GM20000 (cell line): ENCODE measurements at places on chromosomes 5 and 9.

DNA sequence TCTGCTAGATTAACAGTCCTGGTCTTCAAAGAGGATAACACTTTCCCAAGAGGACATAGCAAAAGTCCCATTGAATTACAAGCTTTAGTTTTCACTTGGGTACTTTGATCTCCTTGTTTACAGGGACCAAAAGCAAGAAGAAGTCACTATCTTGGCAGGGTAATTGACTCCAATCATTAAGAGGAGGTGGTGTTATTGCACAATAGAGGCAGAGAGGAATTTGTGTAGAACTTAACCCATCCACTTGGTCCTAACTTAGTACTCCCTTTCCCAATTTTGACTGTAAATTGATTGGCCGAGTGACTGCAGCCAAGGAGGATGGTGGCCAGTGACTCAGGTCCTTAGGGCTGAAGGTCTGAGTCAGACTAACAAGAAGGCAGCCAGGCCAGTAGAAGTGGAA, 9.3 kb upstream of the TRPC7 start:
- DNase-seq: no peak

DNA sequence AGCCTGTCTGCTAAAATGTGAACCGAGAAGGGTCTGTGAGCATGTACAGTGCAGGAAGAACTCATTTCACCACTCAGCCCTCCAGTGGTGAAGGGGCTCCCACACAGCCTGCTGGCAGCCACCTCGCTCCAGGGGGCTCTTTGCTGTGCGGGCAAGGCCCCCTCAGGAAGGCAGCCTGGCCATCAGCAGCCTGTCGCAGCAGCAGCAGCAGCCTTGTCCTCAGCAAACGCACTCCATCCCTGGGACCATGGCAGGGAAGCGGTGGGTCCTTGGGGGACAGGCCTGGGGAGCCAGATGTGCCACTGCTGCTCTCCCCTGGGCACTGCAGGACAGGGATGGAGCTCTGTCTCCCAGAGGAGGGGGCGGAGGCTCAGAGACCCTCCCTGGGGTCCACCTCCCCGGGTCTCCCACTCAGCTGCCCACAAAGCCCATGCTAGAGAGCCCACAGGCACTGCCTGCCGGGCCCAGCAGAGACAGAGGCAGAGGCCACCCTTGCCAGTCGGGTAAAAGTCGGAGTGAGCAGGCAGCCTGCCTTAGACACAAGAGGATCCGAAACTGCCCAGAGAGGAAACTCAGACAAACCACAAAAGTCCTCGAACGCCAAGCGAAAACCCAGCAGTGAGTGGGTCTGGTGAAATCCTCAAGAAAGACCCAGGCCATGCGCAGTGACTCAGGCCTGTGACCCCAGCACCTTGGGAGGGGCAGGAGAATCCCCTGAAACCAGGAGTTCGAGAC, 8.0 kb downstream of the BRD3 start:
- peak; percentile 85 for DNase-seq

- DNase-seq: no peak
Observed at GRCh38 chr5:82793808-82794419, 283.3 kb downstream of the TMEM167A start.

GRCh38 chr5:39440958-39441624, 16.3 kb upstream of the DAB2 start:
- no peak for DNase-seq

DNA sequence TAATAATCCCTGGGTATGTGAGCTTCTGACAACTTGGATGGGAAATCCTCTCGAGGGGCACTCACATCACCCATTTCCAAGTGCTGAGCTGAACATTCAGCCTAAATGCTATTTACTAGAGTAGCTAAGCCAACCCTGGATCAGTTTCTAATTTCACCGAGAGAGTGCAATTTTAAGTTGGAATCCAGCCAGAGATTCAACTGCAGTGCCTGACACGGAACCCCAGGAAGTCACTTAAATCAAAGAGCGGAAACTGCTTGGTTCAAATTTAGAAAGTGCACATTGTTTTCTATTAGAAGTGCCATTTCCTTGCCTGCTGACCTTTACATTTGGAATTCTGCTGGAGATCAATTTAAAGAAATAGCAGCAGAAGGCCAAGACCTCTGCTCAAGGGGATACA, 8.8 kb downstream of the SPRY4 start:
- no peak for DNase-seq

DNA sequence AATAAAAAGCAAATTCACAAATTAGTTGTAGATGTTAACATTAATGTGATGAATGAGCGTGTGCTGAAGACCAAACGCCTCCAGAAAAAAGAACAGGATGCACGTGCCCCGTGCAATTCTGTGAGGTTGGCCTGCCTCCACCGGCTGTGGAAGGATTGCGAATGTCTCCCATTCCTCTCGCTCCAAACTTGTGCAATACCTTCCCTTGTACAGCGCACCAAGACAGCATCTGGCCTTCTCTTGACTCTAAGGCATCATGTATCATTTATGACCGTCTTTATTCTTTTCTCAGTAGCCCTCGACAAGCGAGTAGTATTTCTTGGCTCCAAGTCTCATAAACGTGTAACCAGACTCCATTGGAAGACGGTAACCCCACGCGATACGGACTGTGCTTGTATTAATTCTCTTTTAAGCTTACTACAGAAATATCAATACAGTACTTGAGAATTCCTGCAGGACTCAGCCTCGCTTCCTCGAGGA, 1.5 kb upstream of the TESK1 start:
- DNase-seq: no peak

GRCh38 chr5:171986772-171987171, 19.7 kb downstream of the FBXW11 start:
- no peak for DNase-seq

DNA sequence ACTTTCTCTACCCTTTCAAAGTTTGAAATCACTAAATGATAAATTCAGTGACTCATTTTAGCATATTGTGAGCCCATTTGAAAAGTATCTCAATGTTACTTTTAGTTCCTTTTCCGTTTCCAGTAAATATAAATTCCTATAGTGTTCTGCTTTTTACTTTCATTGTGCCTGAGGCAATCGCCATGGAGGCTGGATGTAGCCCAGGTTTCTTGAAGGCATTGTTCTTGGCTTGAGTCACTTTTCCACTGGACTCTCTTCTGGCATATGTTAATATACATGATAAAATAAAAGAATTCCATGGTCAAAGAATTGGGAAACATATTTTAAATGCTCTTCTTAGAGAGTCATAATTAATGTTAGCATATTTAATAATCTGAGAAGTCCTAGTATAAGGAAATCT, 327.0 kb downstream of the IZUMO3 start:
- no peak for DNase-seq

DNA sequence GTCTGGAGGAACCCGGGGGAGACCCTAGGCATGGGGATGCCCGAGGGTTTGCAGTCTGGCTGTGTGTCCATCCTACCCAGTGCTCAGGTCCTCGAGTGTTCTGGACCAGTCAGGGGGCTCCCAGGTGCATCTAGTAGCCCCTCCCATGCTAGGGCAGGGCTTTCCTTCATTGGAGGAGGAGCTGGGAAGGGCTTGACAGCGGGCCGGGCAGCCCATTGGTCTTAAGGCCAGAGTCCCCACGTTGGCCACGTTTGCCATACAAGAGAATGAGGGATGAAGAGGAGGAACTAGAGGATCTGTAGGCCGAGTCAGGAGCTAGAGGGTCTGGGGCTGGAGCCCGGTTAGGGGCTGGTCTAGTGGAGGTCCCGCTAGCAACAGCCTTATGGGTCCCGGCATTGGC, 37.3 kb upstream of the CTSV start:
- no peak for DNase-seq

DNA sequence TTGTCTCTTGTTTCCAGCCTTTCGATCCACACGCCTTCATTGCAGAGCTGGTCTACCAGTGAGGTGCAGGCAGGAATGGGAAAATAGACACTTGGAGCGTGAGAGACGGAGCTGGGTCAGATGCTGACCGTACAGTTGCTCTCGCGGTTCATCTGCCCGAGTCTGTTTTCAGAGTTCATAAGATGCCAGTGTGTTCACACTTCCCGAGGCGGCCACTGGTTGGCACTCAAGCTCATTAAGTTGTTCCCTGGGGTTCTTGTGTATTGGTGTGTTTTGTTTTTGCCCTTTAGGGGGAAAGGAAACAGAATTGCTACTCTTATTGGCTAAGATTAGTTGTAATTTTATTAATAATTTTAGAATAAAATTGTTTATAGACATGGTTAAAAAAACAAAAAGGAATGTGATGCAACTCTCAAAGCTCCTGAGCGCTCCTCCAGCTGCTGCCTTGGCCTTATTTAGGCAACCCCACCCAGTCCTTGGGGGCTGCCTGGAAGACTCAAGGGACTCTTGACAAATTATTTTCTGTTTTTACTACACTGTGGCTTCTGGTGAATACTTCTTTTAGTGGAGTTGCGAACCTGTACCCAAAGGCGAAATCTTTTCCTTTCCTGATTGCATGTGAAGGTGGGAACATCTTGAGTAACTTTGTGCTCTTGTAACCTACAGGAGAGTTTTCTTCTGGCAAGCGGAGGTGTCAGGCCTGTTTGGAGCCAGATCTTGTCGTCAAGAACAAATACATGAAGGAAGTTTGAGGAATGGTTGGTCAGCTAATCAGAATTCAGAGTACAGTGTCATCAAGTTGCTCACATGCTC, 146.1 kb downstream of the MAST4 start:
- DNase-seq: no peak

- no peak for DNase-seq
Observed at GRCh38 chr5:173823274-173823644, 64.9 kb upstream of the CPEB4 start.

DNA sequence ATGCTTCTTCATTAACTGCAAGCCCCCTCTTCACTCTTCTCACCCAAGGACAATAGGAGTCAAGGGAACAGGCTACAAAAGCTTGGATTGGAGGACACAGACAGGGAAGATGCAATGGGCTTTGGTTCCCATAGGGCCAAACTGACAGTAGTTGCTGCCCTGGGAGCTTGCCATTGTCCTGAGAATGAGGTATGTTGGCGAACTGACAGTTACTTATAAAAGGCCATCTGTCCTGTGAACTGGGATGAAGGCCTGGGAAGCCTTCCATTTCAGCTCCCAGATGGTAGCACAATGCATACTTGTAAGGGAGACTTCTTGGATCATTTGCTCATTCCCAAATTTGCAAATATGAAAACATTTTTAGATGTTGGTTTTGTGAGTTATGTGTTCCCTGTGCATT, 88.9 kb downstream of the SNCAIP start:
- DNase-seq: no peak

DNA sequence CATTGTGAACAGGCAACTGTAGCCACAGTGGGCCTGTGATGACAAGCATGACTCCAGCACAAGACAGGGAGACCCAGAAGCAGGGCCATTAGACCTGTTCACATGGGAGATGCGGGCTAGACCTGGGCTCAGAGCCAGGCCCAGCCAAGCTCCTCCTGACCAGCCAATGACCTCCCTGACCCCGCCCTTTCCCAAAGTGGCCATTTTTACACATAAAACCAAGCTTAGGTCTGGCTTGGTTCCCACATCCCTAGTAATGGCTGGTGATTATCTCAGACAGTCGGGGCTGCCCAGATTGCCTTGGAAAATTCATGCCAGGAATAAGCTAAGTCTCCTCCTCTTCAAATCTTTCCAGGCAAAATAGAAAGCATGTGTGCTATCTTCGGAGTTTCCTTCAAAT, 94.1 kb downstream of the FRMD3 start:
- DNase-seq: no peak

- DNase-seq: peak; percentile 27
Observed at GRCh38 chr5:171858303-171858702, 72.7 kb downstream of the SMIM23 start.

DNA sequence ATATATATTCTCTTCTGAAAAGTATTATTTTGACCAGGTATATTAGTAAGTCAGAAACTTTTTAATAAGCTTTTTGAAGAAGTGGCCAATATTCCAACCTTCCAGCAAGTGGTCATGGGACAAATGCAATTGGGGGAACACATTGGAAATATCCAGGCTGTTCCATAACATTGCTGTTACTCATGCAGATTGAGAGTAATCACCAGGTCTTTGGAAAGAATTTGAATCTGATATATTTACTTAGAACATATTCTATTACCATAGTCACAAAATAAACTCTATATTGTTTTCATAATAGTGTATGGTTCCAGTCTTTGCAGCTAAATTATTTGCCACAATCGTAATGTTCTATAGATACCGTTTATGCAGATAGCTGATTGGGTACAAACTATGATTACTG, 102.8 kb downstream of the TAF11L14 start:
- no peak for DNase-seq

DNA sequence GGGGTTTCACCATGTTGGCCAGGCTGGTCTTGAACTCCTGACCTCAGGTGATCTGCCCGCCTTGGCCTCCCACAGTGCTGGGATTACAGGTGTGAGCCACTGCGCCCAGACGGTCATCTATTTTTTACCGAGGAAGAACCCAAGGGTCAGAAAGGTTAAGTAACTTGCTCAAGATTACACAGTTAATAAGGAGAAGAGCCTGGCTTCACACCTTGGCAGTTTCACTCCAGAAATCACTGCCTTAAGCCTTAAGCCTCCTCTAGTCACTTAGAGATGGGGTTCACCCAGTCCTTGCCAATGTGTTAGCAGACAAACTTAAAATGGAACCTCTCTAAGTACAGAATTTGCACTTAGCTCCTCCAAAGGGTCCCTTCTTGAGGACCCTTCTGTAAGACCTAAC, 116.3 kb downstream of the PTTG1 start:
- no peak for DNase-seq

DNA sequence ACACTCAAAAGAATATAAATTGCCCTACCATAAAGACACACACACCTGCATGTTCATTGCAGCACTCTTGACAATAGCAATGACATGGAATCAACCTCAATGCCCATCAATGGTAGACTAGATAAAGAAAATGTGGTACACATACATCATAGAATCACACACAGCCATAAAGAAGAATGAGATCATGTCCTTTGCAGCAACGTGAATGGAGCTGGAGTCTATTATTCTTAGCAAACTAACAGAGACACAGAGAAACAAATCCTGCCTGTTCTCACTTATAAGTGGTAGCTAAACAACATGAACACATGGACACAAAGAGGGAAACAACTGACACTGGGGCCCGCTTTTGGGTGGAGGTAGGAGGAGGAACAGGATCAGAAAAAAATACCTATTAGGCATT, 2062.2 kb upstream of the CDH6 start:
- DNase-seq: no peak

GRCh38 chr9:18075253-18075952, 398.6 kb upstream of the ADAMTSL1 start:
- no peak for DNase-seq
